ENCODE measurements at places on chromosomes 12 and 14.

- no peak for DNase-seq
Measured at GRCh38 chr14:63672417-63673180, 30.9 kb upstream of the WDR89 start.

DNA sequence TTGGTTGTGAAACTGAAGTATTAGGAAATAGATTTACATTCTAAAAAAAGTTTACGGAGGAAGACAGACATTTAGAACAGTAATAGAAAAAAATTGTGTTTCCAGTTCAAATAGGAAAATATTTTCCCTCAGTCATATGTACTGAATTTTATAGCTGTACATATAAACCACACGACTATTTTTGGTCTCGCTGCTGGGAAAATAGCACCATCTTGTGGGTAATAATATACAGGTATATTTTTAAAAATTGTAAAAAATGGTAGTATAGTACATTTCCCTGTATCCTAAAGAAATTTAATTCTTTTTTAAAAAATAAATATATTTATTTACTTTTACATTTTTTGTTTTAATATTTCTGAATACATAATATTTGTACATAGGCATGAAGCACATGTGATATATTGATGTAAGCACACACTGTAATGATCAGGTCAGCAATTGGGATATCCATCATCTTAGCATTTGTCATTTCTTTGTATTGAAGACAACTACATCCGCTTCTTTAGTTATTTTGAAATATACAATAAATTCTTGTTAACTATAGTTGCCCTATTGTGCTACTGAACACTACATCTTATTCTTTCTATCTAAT lies 168.6 kb downstream of the ALX1 start:
- no peak for DNase-seq

GRCh38 chr12:100860611-100861010 lies 66.0 kb downstream of the ANO4 start:
- no peak for DNase-seq

DNA sequence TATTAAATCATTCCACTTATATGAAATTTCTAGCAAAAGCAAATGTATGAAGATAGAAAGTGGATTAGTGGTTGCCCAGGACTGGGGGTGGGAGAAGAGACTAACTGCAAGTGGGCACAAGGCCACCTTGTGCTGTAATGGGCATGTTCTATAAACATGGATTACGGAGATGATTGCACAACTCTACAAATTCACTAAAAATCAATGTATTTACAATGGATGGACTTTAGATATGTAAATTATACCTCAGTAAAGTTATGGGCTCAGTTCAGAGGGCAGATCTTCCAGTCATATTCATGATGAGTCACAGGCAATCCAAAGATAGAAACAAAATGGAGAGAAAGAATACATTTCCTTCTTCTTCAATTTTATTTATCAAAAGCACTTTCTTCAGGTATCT lies 173.9 kb downstream of the NDUFA12 start:
- DNase-seq = no peak

DNA sequence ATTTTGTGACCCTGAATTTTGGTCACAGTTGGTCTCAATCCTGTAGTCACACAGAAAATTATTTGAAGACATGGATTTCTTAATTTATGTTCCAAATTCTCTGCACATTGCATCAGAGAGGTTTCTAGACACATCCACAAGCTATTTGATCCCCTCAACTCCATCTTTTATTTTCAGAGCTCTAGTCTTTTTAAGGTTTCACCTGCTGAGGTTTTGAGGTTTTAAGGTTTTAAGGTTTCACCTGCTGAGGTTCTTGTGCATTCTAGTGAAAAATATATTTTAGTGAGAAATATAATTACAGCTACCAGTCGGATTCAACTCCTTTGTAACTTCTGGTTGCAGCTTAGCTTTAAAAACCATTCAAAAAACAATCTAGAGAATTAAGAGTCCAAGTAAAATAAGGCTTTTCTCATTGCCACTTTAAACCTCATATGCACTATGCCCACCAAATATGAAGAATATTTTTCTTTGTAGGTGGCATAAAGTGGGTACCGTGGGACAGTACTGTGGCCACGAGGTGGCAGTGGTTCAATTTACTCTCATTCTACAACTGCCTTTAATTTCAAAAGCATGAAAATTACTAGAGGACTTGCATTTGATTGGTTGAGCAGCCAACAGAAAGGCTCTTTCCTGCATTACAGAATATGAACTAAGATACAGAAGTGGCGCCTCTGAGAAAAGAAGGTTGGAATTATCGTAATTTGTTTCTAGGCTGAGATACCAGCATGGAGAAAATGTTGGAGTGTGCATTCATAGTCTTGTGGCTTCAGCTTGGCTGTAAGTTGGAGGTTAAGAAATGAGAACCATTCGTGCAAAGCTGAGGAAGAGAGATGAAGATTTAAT lies 366.5 kb upstream of the OR4E1 start:
- no peak for DNase-seq

DNA sequence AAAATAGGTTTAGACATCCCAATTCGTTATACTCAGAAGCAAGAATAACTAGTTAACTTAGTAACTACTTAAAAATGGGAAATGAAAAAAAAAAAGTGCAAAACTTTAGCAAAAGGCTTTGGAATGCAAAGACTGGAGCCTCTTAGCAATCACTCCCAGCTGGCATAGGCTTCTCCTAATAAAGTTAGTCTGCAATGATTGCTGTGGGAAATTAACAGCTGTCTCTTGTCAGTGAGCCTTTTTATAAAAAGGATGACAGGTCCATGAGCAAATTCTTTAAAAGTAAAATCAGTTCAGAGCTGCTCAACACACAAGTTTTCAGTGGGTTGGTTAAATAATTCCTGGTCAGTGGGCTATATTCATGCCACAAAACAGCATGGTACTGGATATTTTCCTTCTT lies 7.4 kb upstream of the SYCP3 start:
- no peak for DNase-seq
